ENCODE measurements at places on chromosomes 4 and X.

DNA sequence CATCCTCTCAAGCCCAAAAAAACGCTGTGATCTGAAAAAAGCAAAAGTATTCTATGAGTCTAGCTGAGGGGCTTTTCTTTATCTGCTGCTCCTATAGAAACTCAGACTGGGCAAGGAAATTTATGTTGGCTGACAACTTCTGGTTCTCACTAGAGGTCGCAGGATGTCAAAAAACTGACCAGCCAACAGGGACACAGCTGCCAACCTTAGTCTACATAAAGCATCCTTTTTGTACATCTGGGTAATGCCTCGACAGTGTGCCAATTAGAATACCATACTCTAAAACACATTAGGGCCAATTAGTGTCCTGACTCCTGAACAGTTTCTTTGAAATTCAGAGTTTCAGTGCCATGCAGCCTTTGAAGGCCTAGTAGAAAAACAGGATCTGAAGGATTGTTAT, 8.8 kb upstream of the TLL1 start:
- no peak for DNase-seq

DNA sequence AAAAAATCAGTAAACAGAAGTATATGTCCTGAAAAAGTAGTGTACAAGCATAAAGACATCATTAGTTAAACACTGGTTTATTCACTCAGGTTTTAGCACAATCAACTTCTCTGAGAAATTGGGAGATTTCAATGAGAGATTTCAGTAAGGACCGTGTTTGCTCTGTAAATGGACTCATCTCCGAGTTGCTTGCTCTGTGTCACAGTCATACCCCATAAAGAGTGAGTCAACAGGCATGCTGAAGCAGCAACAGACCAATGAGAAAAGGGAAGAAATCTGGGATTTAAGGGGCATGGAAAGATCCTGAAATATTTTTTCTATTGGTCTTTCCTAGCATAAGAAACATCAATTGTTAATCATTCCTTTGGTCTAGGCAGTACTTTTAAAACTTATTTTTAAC, 4.7 kb downstream of the GLUD2 start:
- no peak for DNase-seq

GRCh38 chr4:38281371-38282071, 321.3 kb downstream of the PTTG2 start:
- no peak for DNase-seq

DNA sequence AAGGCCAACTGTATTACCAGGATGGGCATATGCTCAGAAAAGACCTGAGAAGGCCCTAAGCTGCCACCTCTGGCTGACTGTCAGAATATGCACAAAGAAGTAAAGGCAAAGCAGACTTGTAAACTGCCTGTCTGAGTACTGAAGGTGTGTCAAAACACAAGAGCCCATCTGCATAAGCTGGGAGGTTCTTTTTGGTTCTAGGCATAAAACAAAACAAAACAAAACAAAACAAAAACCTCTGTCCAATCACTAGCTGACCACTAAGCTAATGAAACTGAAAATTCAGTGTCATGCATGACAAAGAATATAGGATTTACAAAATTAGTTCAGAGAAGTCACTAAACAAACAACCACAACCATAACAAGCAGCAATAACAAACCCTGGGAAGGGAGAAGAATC, 20.6 kb downstream of the SH3D19 start:
- DNase-seq: no peak

DNA sequence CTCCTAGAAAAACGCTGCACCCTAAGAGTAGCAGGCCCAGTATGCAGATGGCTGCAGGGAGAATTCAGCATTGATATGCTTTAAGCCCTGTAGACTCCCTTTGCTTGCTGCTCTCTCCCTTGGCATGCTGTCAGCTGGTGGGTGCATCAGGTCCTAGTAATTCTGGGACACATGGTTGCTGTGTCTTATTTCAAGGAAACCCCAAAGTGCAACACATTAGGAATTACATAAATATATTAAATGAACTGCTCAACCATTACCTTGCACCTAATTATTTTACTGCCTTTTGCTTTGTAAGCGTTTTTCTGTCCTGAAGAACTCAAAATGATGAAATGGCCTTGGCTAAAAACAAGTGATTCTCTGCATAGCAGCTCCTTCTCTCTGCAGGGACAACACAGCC, 516.3 kb downstream of the ZIC3 start:
- no peak for DNase-seq

DNA sequence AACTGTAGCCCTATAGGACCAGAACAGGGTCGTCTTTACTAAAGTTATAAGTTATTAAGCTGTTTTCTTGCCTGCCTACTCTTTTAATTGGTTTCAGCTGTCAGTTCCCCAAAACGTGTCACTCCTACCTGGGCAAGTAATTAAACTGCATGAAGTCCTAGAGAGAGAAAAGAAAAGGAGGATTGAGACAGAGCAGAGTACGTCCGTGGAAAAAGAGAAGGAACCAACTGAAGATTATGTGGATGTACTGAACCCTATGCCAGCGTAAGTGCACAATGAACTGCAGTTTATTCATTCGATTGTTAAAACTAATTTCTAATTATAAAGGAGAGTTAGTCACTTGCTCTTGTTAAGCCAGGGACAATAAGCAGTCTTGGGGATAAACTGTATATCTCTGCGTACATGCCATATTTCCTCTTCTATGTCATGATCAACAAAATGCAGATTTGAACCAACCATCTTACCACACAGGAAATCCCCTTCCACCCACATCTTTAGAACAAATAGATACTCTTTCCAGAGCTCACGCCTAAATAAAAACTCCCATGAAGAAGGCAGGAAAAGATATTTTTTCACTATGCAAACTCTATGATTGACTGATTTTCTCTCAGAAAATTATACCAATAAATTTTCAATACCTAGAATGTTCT, 22.8 kb downstream of the STAP1 start:
- DNase-seq: no peak

GRCh38 chr4:148344352-148344751, 97.9 kb downstream of the NR3C2 start:
- DNase-seq: no peak

DNA sequence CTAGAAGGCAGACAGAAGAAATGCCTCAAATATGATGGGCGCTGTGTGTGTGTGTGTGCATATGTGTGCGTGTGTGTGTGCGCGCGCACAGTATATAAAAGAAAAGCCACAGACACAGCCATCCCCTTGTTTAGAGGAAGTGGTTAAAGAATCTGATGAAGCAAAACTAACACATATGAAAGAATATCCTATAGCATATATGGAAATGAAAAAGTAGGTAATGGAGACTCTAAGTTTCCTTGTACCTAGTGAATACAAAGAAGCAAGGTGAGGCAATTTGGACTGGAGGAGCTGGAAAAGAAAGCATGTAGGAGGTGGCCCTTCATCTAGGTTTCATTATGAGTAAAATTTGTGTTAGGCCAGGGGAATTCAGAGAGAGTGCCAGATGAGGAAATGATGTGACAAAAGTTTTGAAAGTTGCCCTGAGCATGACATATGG, 58.6 kb upstream of the MCF2 start:
- DNase-seq: no peak

DNA sequence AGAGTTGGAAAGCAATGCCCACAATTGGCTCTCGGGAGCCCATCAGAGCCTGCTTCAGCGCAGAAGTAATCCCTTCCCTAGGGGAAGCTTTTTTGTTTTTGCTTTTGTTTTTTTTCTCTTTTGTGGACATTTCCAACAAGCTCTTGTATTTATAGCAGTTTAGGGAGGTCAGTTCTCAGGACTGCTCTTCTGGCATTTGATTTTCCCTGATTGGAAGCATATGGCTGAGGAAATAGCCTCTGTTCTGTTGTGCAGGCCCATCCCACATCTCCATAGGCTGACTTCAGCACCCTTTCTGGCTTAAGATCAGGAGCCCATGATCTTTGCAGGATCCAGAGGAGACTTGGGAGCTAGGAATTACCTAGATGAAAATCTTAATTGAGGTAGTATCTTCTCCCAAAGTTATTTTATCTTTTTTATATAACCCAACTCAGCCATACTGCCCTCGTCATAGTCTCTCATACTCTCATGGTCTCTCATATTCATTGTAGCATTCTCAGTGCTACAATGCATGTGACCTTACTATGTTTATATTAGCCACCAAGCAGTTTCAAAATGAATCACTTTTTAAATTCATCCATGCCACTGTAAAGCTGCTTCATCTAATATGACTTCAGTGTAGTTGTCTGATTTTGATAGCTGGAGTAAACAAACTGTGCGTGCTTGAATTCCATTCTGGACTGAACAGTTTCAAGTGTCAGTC, 16.7 kb downstream of the PAGE4 start:
- no peak for DNase-seq

DNA sequence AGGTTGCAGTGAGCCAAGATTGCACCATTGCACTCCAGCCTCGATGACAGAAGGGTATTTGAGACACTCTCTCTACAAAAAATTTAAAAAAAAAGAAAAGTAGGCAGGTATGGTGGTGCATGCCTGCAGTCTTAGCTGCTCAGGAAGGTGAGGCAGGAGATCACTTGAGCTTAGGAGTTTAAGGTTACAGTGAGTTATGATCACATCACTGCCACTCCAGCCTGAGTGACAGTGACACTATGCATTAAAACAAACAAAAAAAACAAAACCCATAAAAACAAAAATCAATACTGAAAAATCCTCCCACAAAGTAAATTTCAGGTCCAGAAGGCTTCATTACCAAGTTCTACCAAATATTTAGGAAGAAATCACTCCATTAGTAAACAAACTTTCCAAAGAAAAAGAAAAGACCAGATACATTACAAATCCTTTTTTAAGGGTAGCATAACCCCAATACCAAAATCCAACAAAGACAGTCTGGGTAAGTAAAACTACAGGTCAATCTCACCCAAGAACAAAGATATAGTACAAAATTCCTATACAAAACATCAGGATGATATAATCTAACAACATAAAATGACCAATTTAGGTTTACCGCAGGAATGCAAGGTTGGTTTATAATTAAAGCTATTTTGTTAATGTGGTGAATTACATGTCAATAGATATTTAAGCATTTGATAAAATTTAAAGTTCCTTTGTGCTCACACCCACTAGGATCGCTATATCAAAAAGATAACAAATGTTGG, 11.7 kb downstream of the NELFA start:
- no peak for DNase-seq

DNA sequence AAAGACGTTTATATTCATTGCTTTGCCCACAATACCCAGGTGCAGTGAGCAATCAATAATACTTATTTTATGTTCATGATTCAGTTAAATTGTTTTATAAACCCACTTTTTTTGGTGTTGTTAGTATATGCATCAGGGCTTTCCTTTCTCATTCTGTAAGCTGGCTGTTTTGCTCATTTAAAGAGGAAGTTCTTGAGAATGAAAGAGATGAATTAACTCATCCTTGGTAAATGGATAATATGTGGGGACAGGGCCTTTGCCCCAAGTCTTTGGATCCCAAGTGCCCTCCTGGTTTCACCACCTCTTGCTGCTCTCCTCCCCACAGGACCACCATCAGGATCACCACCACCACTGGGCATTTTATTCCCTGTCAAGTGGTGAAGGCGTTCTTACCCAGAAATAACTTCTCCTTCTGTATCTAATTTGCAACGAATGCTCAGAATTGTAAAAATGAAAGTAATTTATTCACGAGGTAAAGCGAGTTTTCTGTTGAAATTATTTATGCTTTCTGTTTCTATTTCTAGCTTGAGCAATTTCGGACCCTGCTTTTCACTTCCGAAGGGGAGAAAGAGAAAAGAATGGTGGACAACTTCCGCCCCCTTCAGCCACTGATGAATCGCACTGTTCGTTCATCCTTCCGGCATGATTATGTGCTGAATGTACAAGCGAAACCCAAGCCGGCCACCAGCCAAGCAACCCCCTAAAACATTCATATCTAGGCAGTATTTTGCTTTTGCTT, 8.2 kb upstream of the ZRSR2 start:
- DNase-seq: no peak

DNA sequence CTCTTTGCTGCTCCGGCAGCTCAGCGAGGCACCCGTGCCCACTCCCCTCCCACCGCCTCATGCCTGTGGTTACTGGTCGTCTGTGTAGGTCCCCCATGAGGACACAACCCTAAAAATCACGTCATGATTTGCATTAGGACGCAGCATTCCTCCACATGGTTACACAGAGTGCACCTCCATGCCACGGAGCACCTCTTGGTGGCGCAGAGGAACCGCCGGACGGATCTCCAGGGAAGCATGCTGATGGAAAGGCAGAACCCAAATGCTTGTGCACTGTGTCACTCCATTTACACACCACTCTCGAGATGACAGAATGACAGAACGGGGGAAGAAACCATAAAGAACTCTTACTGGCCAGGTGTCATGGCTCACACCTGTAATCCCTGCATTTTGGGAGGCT, 22.4 kb downstream of the FAM53A start:
- no peak for DNase-seq

GRCh38 chrX:38649221-38649620, 87.9 kb downstream of the TSPAN7 start:
- DNase-seq: no peak

GRCh38 chrX:39333451-39333850, 532.2 kb downstream of the MID1IP1 start:
- no peak for DNase-seq

DNA sequence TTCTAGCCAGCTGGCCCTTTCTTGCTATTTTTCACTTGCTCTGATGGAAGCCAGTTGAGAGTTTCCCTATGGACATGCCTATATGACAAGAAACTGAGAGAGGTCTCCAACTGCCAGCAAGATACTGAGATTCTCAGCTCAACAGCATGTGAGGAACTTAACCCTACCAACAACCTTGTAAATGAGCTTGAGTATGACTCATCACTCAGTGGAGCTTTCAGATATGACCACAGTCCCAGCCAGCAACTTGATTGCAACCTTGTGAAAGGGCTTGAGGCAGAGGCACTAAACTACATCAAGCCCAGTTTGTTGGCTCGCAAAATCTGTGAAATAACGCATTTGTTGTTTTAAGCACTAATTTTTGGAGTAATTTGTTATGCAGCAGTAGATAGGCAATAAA, 175.8 kb downstream of the COMMD8 start:
- no peak for DNase-seq

DNA sequence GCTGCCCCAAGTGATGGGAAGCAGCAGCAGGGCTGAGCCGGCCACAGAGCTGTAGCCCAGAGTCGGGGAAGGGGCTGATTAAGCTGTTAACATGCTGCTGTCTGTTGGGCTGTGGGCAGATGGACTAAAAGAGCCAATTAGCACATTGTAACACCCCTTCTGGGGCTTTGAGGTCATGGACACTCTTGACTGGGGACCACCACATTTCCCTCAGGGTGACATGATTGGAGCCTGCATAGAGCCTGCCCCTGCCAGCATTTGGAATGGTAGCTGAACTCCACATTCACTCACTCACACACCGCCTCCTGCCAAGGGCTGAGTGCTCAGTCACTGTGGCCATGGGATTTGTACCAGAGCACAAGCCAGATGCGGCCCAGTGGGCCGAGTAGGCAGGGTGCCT, 646.9 kb downstream of the FAT4 start:
- no peak for DNase-seq

GRCh38 chrX:69185141-69185540, 19.9 kb upstream of the PJA1 start:
- DNase-seq: no peak

- no peak for DNase-seq
Observed at GRCh38 chr4:175441256-175441655, 370.8 kb downstream of the GPM6A start.

DNA sequence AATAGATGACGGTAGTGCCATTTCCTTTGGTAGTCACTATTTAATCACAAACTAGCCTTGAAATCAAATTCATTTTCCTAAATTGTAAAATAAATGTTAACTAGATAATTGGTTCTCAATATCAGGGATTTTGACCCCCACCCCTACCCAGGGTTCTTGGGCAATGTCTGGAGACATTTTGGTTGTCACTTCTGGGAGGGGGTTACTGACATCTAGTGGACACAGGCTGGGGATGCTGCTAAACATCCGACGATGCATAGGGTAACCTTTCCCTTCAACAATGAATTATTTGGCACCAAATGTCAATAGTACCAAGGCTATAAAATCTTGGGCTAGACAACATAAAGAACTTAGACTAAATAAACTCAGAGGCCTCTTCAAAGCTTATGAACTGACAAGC, 285.8 kb upstream of the TRPC5 start:
- no peak for DNase-seq
